ENCODE measurements at places on chromosomes 16 and 17.

DNA sequence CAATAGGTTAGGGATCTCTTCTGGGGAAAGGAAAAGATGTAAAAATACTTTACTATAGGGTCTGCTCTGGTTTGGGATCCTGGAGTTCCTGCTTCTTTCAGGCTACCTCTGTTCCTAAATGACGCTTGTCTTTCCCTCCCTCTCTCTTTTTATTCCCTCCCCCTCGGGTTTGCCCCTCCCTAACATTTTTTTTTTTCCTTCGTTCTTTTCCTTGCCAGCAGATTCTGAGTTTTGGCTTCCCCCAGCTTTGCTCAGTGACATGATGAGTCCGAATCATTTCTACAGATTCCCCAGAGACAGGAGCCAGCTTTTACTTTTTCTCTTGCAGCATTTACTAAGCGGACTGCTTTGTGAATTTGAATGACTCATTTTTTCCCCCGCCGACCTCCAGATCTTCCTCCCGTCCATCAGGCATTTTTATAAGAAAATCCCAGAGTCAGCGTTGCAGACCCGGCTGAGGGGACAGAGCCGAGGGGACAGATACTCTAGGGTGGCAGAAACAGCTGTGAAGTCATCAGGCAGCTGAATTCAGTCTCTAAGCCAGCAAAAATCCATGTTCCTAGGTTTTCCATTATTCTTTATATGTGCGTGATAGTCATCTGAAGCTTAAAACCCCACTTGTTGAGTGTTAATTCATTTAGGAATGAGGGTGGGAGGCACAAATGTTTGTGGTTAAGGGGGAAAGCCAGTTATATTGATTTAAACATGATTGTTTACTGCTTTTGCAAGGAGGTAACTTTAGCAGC, at the start of gene TMEM100:
Gene TMEM100 (minus strand): TSS at position 123 of the 746 bp plus-strand sequence. CDS start 1,794 bp downstream, outside the sequence.
- no peak for DNase-seq

DNA sequence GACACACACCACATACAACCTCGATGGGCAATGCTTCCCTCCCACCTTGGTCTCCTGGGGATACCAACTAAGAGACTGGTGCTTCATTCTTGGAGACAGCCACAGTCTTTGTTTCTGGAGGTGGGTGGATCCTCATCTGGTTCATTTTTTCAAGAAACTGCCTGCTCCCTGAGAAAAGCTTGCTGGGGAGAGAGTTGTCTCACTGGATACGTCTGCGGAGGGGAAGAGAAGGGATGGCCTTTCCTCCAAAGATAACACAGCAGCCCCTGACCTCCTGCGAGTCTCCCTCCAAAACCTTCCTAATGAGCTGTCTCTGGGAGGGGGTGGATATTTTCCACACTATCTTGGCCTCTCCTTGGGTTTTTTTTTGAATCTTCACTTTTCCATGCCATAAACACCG, 221.2 kb downstream of the SOX9 start:
- DNase-seq: no peak

- DNase-seq: no peak
Observed at GRCh38 chr17:65417406-65418221, 143.8 kb downstream of the AXIN2 start.

DNA sequence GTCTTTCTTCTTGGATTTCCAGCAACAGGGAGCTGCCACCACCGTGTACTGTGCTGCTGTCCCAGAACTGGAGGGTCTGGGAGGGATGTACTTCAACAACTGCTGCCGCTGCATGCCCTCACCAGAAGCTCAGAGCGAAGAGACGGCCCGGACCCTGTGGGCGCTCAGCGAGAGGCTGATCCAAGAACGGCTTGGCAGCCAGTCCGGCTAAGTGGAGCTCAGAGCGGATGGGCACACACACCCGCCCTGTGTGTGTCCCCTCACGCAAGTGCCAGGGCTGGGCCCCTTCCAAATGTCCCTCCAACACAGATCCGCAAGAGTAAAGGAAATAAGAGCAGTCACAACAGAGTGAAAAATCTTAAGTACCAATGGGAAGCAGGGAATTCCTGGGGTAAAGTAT, 389.0 kb downstream of the MAF start:
- DNase-seq: no peak

DNA sequence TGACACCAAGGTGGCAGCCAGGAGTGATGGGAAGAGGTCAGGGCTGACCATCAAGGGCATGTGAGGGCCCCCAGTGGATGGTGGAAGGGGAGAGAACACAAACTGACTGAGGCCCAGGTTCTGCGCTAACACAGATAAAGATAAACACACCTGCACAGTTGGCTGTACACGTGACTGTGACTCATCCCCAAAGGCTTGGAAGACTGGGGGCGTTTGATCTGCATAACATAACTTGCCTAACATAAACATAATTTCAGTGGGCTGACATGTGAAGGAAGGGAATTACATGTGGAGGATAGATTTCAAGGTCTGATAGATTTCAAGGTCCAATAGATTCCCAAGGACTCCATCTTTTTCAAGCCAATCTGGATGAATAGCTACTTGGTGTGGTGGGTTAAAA, 100.9 kb upstream of the TNRC6C start:
- DNase-seq: no peak

- no peak for DNase-seq
Observed at GRCh38 chr16:82071421-82071820, 36.4 kb downstream of the HSD17B2 start.

- no peak for DNase-seq
Observed at GRCh38 chr17:33112763-33113162, 121.1 kb downstream of the SPACA3 start.

DNA sequence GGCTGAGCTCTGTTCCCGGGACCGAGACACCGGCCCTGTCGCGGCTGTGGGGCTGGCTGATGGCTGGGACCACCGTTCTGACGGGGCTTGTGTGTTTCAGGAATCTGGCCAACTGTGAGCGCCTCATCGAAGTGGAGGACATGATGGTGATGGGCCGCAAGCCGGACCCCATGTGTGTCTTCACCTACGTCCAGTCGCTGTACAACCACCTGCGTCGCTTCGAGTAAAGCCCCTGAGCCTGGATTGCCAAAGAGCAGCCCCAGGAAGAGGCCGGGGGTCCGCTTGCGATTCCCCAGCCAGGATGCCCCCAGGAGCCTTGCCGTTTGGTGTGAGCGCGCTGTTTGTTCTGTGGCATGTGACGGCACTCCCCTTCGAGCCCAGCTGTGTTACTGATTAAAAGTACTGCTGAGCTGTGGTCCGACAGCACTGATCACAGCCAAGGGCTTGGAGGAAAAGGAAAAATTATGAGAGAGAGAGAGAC, 23.0 kb downstream of the SMTNL2 start:
- no peak for DNase-seq

GRCh38 chr16:5793556-5793955, 696.0 kb upstream of the EEF2KMT start:
- no peak for DNase-seq

DNA sequence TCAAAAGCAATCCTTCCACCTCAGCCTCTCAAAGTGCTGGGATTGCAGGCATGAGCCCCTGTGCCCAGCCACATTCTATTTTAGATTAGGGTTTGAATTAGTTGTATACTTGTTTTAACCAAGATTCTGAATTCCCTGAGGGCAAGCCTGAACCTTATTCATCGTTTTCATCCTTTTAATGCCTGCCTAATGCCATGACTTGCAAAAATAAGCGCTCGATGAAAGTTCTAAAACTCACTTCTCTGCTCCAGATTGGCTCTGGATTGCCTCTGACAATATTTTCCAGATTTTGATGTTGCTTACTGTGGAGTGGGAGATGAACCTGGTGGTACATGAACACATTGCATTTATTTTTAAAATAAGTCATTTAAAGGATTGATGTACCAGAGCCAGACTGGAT, 90.9 kb upstream of the CACNG3 start:
- no peak for DNase-seq

DNA sequence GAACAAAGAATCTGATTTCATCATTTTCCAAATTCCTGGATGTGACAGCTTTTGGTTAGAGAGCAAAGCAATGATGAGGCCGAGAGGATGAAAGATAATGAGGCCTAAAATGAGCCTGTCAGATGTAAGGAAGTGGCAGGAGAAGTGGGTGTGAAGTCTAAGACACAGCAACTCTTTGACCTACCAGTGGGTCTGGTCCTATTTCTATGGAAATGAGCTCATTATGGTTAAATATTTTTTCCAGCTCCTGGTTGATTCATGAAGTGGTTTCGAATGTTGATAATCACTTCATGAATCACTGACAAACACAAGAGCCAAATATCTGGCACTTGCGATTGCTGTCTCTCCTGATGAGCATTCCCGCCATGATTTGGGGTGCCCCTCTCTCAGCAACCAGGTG, 273.3 kb upstream of the CDH5 start:
- no peak for DNase-seq

GRCh38 chr16:27851586-27851985, 211.9 kb downstream of the GSG1L start:
- DNase-seq: no peak

GRCh38 chr17:75684924-75685323, 17.8 kb downstream of the SAP30BP start:
- DNase-seq: no peak

DNA sequence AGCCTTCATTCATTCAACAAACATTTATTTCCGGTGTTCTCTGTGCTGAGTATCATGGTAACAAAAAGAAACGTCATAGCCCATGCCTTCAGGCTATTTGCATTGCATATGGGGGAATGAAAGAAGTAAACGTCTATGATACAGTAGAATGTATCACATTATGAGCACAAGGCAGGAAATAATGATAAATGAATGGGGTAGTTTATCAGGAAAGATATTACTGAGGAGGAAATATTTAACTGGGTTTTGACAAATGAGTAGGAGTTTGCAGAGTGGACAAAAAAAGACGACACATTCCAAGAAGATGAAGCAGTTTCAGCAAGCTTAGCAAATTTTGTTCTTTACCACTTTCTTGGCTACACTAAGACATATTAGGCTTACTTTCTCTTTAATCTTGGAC, 1.3 kb upstream of the KRTAP4-7 start:
- no peak for DNase-seq

DNA sequence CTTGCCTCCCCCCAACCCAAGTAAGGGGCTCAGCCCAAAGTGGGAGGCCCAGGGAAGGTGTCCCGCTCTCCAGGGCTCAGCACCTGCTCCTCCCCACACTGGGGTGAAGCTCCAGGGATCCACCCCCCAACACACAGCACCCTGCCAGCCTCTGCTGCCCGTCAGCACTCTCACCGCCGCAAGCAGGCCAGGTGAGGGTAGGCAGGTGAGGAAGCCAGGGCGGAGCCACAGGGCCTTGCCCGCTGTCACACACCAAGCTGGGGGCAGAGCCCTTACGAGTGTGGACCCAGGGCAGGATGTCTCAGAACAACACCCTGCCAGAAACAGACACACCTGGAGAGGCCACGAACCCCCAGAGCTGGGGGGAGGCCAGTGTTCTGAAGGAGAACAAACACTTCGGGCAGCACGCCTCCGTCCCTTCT, 19.5 kb downstream of the PLLP start:
- no peak for DNase-seq

- no peak for DNase-seq
Observed at GRCh38 chr16:79762217-79762616, 161.7 kb upstream of the MAF start.

- DNase-seq: no peak
Observed at GRCh38 chr17:17150448-17150800, 55.7 kb downstream of the PLD6 start.

GRCh38 chr16:30844671-30845449, 49.0 kb downstream of the BCL7C start:
- DNase-seq: peak; percentile 58

- DNase-seq: no peak
Observed at GRCh38 chr17:32142857-32143526, 690 bp downstream of the RHOT1 start.

DNA sequence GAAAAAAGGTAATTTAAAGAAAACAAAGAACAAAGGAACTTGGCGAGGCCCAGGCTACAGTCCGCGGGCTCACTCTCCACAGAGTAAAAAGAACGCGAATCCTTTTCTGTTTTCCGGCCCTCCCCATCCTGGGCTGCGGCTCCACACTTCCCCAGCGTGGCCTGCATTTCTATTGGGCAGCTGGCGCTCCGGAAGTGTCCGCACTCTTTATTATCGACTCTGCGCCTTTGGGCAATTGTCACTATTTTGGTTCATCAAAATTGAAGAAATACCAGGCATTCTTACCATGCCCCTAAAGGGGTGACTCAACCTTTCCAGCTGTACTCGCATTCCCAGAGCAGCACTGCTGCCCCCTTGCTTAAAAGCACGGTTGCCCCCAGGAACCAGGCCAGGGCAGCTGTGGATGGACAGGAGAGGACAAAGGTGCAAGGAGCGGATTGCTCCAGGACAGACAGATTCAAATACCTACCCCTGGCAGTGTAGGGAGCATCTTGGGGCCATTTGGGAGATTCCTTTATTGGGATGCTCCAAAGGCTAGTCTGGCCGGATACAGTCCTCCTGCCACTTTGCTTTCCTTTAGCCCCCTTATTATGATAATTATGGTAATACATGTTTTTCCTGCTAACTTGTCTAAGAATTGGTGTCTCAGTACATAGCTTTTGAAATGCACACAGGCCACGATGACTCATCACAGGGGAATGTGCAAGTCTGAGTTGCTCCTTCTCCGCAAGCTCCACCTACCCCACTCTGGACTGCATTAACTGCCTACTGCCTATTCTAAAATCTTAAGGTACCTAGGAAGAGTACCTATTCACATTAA, 985 bp upstream of the SLFN12 start:
- DNase-seq: peak; percentile 33

DNA sequence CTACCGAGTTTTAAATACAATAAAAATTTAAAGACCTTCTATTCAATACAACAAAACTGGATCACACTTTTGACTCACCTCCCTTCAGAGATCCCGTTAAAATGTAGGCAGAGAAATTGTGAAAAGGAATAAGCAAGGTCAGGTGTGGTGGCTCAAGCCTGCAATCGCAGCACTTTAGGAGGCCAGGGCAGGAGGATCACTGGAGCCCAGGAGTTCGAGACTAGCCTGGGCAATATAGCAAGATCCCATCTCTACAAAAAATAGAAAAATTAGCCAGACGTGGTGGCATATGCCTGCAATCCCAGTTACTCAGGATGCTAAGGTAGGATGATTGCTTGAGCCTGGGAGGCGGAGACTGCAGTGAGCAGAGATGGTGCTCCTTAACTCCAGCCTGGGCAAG, 16.7 kb downstream of the CHST5 start:
- no peak for DNase-seq
